LHCN-M2 (cell line): ENCODE measurements at places on chromosomes 6 and 20.

GRCh38 chr20:15618110-15618509 lies 955.1 kb downstream of the KIF16B start:
- DNase-seq, result no peak

DNA sequence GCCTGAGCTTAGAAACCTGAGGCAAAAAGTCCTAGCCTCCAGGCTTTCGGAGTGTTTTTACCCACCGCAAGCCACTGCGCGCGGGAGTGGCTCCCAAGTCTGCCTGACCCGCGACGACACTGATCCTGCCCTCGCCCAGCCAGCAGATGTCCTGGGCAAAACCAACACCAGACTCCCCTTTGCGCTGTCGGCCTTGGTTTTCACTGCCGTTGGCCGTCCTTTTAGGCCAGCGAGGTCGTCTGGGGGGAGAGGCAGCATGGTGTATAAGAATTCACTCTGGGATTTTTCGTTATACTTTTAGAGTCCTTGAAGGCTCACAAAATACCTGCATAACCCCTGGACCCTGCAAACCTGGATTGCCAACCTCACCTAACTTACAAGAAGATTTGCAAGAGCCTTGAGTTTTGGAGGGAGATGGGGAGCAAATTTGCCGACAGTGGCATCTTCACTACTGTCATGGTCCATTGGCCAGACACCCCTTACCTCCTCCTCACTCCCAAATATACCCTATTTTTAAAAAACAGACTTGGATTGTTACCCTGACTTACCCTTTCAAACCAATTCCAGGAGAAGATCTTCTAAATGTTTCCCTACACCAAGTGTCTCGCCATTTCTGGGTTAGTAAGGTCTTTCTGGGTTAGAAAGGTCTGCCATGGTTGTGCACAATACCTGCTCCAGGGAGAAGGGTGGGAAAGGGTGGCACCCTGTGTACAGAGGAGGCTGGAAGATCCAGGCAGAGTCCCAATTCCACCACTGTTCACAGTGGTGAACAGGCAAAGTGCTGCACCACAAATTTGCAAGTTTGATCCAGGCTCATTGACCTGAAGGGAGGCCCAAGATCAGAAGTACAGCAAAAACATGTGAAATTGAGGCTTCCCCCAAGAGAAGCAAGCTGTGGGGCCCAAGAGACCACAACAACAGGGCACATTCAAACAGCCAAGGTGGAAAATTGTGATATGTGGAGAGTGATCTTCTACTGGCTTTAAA lies 4.4 kb downstream of the FOXA2 start:
- no peak for DNase-seq

GRCh38 chr6:145924600-145924999 lies 39.6 kb downstream of the SHPRH start:
- DNase-seq, result no peak

GRCh38 chr6:124297507-124297906 lies 493.8 kb downstream of the NKAIN2 start:
- no peak for DNase-seq

GRCh38 chr6:166736634-166737033 lies 109.6 kb upstream of the RPS6KA2 start:
- peak; percentile 72 for DNase-seq

DNA sequence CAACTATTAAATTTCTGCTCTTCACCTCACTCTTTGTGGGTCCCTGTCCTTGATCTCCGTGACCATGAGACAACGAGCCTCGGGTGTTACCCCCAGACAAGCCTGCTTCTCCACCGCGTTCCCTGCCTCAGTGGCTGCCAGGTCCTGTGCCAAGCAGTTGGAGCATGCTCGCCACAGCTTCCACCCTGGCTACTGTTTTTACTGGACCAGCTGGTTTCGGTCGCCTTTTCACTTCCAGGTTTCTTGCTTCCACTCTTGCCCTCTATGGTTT lies 5.6 kb downstream of the TP53RK start:
- DNase-seq, result no peak

DNA sequence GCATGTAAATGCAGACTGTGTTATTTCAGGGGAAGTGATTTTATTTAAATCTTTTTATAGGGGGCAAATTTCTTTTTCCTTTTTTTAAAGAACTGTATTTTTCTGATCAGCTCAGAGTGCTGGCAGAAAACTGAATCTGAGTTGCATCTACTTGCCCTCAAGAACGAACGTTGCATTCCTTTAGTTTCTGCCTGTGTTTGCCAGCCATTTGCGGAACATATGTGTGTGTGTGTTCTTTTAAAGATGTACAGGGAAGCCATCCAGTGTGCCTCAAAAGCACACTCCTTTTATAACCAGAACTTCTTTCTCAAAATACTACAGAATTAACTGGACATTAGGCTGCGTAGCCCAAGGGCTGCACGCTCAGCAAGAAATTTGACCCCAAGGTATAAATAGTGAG lies 25.8 kb upstream of the INSM1 start:
- DNase-seq, result no peak

- DNase-seq, result no peak
Observed at GRCh38 chr6:39527792-39528564, 197.2 kb downstream of the KIF6 start.

DNA sequence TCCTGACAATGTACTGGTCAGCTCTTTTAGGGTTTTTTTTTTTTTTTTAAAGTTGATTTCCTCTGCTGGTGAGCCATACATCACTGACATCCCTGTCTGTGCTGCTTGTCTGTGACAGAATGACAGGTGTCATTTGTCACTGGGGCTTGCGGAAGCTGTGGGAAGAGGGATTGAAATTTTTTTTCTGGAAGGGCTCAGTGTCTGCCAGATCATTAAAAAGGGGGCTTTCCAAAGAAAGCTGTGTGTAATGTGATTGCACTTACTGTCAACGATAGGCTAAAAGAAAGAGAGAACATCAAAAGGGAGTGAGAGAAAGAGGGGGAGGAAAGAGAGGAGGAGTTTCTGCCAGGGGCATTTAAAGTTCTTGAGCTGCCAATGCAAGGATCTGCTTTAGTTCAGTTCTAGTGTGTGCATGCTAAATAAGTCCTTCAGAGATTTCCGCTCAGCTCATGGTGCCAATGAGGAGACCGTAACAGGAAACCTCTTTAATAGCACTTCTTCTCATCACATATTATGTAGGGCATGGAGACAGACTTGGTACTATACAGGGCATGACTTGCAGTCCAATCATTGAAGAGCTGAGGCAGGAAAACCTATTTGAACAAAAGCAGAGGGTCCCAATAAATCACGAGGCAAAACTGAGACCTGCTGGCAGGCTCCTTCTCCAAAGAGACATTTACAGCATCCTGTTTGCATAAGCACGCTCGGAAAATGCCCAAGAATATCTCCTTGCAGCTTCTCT lies 177.2 kb downstream of the TSHZ2 start:
- no peak for DNase-seq

DNA sequence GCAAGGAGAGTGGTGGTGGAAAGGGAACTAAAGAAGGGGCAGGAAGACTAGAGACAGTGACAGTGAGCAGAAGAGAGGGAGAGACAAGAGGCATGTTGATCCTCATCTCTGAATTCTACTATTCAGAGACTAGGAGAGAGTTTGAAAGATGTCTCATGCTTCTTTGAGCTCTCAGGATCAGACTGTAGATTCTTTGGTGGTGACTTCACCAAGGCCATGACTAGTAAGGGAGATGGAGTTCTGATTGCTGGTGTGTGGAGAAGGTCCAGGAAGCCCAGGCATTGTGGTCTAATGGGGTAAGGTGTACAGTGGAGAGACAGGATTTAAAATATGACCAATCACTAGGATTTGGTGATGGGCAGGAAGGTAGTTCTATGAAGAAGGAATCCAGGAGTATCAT lies 713 bp downstream of the WFDC9 start:
- no peak for DNase-seq

- no peak for DNase-seq
Observed at GRCh38 chr6:33994472-33995308, 151.2 kb downstream of the GRM4 start.

DNA sequence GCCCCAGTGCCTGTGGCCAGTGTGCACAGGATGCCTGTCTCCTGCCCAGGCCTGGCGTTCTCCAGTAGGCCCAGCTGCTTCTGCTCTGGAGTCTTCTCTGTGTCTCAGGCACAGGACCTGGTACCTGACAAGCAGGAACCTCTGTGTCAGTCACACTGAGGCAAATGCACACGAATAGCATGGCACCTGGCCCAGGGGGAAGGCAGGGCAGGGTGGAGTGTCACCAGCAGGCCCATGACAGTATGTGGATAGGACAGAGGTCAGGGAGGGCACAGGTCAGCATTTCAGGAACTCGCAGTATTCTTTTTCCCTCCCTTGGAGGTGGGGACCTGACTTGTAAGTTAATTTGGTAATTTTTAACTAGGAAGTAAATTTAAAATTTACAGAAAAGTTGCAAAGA lies 5.6 kb downstream of the PSMG4 start:
- DNase-seq, result no peak

GRCh38 chr6:39841291-39841690 lies 49.1 kb downstream of the DAAM2 start:
- peak; percentile 44 for DNase-seq
